ENCODE measurements at places on chromosomes 16 and 17. TPM values are rescaled to one million over a fixed set of nuclear protein-coding genes. Genes with fewer than 3 reads are reported as not detected.

GRCh38 chr17:40467281-40467867 is 24.1 kb downstream of the IGFBP4 start:
- no peak overlapping the region for H3K4me3 ChIP-seq
- peaks cover 24% of the 10 kb centered on the region for H3K4me1 ChIP-seq
- no peak for DNase-seq
- H3K27ac ChIP-seq, result peak overlapping the region; percentile 27
- no peaks in the 10 kb centered on the region for H3K36me3 ChIP-seq

DNA sequence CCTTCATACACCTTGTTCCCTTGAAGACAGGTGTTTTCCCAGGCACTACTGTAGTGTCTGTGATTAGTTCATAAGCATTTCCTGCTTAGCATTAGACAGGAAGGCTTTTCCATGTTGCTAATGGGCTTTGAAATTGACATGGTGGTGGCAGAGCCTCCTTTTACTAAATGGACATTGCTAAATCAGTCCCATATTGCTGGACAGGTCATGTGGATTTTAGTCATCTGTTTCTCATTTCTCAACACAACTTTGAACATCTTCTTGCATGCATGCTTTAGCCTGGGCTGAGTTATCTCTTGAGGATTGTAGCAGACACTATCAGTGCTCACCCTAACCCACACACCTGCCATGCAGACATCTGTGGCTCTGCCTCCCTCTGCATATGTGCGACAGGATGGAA is 13.7 kb upstream of the BCO1 start:
- H3K4me1 ChIP-seq, result no peaks in the 10 kb centered on the region
- H3K27me3 ChIP-seq, result peaks cover 31% of the 10 kb centered on the region
- H3K36me3 ChIP-seq, result no peaks in the 10 kb centered on the region
- H3K27ac ChIP-seq, result no peak overlapping the region
- H3K4me3 ChIP-seq, result no peak overlapping the region

DNA sequence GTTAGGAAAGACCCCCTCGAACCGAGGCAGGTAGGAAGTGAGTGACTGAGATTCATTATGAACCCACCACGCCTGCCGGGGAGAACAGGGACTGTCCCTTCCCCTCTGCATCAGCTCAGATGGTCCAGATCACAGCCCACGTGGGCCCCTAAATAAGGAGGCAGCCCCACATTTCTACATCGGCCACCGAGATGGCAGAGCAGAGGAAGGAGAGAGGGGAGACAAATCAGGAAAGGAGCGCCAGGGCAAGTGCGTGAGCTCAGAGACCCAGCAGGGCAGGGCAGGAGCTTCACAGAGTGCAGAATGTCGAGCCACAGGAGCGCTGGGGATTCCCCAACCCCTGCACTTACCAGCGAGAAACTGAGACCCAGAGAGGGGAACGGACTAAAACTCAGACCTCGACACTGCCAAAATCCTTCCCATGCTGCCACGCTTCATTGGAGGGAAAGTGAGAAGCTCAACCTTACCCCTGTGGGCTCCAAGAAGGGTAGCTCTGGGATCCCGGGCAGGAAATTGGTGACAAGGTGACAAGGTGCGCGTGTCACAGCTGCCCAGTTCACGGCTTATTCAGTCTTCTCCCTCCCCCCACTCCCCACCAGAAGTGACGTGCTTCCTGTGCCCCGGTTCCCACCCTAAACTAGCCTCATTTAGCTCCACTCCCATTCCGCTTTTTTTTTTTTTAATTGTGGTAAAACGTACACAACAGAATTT is at the start of gene ICAM2:
Gene ICAM2, minus strand, starts transcription at position 578 of the 711 bp plus-strand sequence. CDS start 13,942 bp downstream, outside the sequence.
- DNase-seq, result no peak
- H3K27me3 ChIP-seq, result peaks cover 33% of the 10 kb centered on the region
- no peak within 1 kb of the TSS for H3K4me3 ChIP-seq
- no peaks in the 10 kb centered on the region for H3K4me1 ChIP-seq
- H3K27ac ChIP-seq, result no peak within 1 kb of the TSS
- H3K36me3 ChIP-seq, result no peaks in the 10 kb centered on the region

TMC5 gene
- total RNA-seq, result not detected

GRCh38 chr16:3937066-3937875 is 56.8 kb upstream of the CREBBP start:
- H3K4me1 ChIP-seq, result peaks cover 15% of the 10 kb centered on the region
- H3K36me3 ChIP-seq, result no peaks in the 10 kb centered on the region
- no peaks in the 10 kb centered on the region for H3K27me3 ChIP-seq
- DNase-seq, result no peak

KRT33B gene
- total RNA-seq, result not detected

- no peaks in the 10 kb centered on the region for H3K27me3 ChIP-seq
- no peak overlapping the region for H3K27ac ChIP-seq
- DNase-seq, result no peak
- no peak overlapping the region for H3K4me3 ChIP-seq
These were observed 11.8 kb downstream of the MYO1D start for GRCh38 chr17:32865141-32865540.

DNA sequence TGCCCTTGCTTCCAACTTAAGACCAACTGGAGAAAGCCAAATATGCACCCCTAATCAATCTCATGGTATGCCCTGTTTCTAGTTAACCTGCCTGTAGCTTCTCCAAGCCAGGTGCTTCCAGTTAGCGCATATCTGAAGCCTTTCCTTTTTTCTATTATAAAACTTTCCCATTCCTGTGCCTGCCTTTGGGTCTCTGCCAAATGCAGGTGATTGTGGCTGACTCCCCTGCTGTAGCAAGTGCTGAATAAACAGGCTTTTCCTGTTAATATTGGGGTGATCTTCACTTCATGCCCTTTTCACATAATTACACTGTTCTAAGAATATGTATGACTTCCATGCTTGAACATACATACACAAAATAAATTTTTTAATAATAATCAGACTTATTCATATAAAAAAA is 207.4 kb downstream of the TANC2 start:
- no peaks in the 10 kb centered on the region for H3K27me3 ChIP-seq
- H3K27ac ChIP-seq, result no peak overlapping the region
- peaks cover 3% of the 10 kb centered on the region for H3K36me3 ChIP-seq
- DNase-seq, result no peak

HBA2 gene
- total RNA-seq, result not detected

GRCh38 chr17:27577884-27578717 is 52.9 kb upstream of the LGALS9 start:
- peak overlapping the region; percentile 78 for H3K27ac ChIP-seq
- no peak overlapping the region for H3K4me3 ChIP-seq
- H3K4me1 ChIP-seq, result peaks cover 43% of the 10 kb centered on the region
- peaks cover 5% of the 10 kb centered on the region for H3K36me3 ChIP-seq
- DNase-seq, result no peak

PHKB gene
- total RNA-seq, result 61.2 TPM

GRCh38 chr16:74325641-74326040 is 29.0 kb downstream of the PSMD7 start:
- peaks cover 21% of the 10 kb centered on the region for H3K36me3 ChIP-seq
- no peaks in the 10 kb centered on the region for H3K27me3 ChIP-seq
- H3K27ac ChIP-seq, result no peak overlapping the region
- no peak for DNase-seq
- H3K4me1 ChIP-seq, result no peaks in the 10 kb centered on the region
- no peak overlapping the region for H3K4me3 ChIP-seq

All from osteocyte (in vitro differentiated cells).